ENCODE measurements at places on chromosomes 4 and X. TPM values are rescaled to one million over a fixed set of nuclear protein-coding genes. Genes with fewer than 3 reads are reported as not detected.

SYN1 gene
- under 0.01 TPM for total RNA-seq

MAGEA4 gene
- not detected for total RNA-seq

TKTL2 gene
- total RNA-seq = not detected

VEGFD gene
- total RNA-seq = under 0.01 TPM

GPR50 gene
- total RNA-seq = not detected

Data from IMR-90 (cell line).